ENCODE measurements at places on chromosomes 3 and 15.

- no peak for DNase-seq
These were observed 83.3 kb downstream of the TMEM108 start for GRCh38 chr3:133121450-133121849.

DNA sequence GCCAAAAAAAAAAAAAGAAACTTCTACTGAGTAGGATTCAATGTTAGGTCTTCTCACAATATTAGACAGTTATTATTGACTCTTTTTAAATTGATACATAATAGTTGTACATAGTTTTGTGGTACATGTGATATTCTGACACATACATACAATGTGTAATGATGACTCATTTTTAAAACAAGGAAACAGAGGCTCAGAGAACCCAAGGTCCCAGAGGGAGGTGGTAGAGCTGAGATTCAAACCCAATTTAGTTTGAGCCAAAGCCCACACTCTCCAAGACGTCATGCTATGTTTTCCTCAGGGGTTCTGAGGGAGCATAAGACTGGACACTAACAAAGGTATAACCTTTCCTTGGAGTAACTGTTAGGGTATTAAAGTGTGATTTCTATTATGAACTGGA, 40.6 kb downstream of the MYO5C start:
- no peak for DNase-seq

DNA sequence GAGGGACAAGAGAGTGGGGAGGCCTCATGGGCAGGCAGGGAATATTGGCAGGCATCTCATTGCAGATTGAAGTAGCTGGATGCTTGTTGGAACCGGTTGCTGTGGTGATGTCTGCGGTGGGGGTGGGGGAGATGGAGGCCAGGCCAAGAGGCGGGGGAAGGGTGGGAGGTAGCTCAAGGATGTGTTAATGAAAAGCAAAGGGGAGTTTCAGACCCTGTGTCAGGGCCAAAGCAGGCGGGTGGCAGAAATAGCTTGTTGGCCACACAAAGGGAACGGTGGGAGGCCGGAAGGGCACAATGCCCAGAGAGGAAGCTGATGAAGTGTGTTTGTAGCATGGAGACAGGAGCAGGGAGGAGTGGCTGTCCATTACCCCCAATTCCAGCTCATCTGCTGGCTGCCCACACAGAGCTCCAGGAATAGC, 28.0 kb downstream of the CCDC33 start:
- no peak for DNase-seq

GRCh38 chr15:66580643-66581042, 14.8 kb upstream of the LCTL start:
- DNase-seq, result no peak

GRCh38 chr15:91186904-91187656, 87.0 kb downstream of the SV2B start:
- no peak for DNase-seq

- DNase-seq, result no peak
These were observed 285.3 kb downstream of the SV2B start for GRCh38 chr15:91385311-91385710.

DNA sequence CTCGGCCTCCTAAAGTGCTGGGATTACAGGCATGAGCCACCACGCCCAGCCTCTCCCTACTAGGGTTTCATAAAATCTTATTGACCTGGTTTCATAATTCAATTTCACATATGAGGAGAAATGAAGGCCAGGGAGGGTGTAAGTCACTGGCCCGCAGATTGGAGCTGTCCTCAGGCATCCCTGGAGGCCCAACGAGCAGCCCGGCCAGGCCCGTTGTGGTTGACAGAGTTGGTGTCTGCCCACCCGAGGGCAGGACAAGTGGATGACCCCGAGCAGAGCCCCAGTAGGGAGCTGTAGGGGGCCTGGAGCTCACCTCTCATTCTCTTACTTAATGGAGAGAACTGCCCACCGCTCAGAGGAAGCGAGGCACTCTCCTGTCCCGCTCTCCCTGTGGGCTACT, 78.9 kb downstream of the CPN2 start:
- DNase-seq, result no peak

DNA sequence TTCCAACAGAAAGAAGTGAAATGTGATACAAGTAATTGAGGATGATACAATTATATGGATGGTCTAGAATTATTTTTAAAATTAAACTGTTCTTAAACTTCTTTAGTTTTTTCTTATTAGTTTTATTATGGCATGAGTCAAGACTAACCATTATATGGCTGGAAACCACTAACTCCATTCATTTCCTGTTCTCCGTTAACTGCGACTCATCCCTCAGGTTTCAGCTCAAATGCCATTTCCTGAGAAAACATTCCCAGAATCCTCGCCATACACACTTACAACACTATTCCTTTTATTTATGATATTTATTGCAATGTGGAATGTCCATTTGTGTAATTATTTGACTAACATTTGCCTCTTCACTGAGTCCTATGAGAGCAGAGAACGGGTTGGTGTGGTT, 394.1 kb downstream of the SOX2 start:
- DNase-seq, result no peak

DNA sequence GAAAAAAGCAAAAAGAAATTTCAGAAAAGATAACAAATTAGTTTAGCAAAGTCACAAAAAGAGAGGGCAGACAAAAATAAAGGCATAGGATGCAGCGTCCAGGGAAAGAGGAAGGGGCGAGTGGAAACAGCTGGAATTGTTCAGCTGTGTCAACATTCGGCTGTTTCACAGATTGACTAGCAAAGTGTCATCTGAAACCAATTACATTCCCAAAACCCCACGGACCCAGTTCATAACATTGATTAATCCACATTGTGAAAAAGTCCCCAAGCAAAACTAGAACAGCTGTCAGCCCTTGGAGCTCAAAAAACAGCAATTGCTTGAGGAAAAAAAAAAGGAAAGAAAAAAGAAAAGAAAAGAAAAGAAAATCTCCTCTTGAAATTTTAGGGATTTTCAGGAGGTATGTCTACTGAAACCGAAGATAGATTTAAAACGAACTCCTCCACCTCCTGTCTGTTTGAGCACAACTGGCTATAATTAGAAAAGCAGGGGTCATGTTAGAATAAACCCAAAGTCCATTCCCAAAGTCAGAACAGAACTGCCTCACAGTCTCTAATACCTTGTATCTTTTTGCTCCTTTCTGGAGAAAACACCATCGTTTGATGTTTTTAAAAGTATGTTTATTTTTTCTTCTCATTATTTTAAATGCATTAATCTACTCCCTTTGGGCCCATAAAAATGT, 159.6 kb downstream of the RORA start:
- DNase-seq, result no peak

GRCh38 chr15:80769153-80769828, 9.9 kb upstream of the CEMIP start:
- no peak for DNase-seq

DNA sequence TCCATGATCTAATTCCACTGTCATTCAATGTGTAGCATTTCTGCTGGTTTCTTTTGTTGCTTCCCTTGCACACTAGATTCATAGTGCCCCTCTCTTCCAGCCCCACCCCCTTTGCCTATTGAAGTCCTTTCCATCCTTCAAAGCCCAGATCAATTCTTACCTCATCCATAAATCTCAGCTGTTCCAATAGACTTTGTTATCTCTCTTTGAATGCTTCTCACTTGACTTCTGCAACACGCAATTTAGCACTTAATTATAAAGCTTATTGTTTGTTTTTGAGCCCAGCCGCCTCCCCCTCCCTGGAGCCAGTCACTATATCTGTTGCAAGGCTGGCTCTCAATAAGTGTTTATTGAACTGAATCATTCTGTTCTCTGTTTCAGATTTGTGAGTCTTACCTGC, 174.6 kb upstream of the TBL1XR1 start:
- DNase-seq, result no peak

- no peak for DNase-seq
These were observed 1.9 kb downstream of the PCOLCE2 start for GRCh38 chr3:142886940-142887339.

DNA sequence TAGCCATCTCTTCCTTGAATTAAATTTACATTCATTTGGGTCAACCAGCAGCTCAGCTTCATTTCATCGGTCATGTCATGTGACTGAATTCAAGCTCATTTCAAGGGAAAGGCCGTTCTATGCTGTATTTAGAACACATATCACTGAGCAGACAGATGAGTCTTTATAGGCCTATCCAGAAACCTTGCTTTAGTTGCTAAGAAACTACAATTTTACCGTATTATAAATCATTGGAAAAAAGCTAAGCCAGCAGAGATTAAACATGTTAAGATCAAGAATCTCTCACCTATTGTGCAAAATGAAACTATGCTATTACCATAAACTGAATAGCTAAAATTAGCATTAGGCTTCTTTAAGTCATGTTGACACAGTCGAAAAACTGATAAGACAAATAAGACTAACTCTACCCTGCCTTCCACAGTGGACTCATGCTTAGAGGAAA, 2.2 kb downstream of the NPTN start:
- DNase-seq, result no peak

DNA sequence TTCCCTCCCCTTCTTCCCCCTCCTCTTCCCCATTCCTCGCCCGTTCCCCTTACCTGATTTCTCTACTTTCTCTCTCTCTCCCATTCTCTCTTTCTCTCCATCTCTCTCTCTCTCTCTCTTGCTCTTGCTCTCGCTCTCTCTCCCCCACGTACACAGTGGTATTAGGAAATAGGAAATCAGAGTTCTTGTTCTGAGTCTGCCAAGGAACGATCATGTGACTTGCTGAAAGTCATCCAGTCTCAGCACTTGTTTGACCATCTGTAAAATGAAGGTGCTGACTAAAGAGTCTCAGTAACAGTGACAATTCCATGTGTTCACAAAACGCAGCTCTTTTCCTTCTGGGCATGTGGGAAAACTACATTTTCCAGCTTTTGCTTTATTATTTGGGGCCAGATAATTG, 445.0 kb upstream of the TGFBR2 start:
- DNase-seq, result no peak

DNA sequence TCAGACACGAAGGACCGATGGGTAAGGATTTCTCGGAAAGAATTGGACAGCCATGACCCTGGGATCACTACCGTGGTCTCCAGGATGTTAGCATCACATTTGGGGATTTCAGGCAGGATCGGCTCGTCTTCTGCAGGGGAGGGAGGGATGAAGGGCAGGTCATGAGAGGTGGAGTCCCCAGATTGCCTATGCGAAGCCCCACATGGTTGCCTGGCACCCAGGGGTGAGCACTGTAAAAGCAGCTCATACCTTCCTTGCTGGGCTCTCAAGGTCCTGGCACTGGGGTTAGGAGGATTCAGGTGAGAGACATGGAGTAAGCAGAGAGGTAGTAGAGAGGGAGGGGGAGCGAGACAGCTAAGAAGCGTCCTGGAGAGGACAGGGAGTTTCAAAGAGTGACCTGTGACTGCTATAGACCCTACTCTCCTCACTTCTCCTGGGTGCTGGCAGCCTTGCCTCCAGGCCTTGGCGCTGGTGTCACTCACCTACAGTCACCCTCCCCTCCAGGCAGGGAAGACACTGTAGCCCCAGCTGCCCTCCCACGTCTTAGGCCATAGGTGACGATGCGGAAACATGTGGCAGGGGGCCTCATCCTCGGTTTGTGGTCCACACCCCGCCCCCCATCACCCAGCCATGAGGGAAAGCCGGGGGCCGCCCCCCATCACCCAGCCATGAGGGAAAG, 15.0 kb upstream of the EHD4 start:
- DNase-seq, result no peak

- DNase-seq, result no peak
These were observed 172.9 kb upstream of the TBC1D5 start for GRCh38 chr3:17915341-17915740.

DNA sequence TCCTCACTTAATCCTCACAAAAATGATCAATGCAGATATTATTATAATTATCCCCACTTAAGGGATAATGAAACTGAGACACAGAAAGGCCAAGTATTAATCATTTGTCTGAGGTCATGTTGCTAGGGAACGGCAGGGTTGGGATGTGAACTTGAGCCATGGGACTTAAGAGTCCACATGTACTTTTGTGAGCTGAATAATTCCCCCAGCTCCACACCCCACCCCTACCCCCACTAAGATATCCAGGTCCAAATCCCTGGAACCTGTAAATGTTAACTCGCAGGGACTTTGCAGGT, 290.5 kb upstream of the GADL1 start:
- no peak for DNase-seq

- peak; percentile 12 for DNase-seq
These were observed 58.3 kb downstream of the HES1 start for GRCh38 chr3:194194051-194194756.

DNA sequence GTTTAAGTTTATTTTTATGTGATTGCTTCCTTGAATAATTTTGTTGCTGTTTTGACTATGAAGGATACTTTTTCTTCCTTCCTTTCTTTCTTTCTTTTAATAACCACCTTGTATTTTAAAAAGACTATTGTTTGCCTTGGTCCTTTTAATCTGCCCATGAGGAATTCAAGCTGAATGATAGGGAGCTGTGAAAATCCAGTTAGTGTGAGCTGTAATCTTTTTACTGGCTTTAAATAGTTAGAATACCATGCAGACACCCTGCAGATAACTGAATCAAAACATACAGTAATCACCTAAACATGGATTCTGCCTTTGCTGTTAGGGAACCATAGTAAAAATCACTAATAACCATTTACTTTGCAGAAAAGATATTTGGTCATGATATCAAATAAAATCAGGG, 110.7 kb downstream of the RSRC1 start:
- no peak for DNase-seq

- DNase-seq, result no peak
These were observed 204.7 kb downstream of the TBL1XR1 start for GRCh38 chr3:176992565-176992964.

GRCh38 chr3:129829640-129830039, 63.9 kb downstream of the TMCC1 start:
- no peak for DNase-seq

GRCh38 chr3:122183893-122184590, 574 bp downstream of the CASR start:
- no peak for DNase-seq

- no peak for DNase-seq
These were observed 6.9 kb downstream of the CYFIP1 start for GRCh38 chr15:22973286-22973685.

DNA sequence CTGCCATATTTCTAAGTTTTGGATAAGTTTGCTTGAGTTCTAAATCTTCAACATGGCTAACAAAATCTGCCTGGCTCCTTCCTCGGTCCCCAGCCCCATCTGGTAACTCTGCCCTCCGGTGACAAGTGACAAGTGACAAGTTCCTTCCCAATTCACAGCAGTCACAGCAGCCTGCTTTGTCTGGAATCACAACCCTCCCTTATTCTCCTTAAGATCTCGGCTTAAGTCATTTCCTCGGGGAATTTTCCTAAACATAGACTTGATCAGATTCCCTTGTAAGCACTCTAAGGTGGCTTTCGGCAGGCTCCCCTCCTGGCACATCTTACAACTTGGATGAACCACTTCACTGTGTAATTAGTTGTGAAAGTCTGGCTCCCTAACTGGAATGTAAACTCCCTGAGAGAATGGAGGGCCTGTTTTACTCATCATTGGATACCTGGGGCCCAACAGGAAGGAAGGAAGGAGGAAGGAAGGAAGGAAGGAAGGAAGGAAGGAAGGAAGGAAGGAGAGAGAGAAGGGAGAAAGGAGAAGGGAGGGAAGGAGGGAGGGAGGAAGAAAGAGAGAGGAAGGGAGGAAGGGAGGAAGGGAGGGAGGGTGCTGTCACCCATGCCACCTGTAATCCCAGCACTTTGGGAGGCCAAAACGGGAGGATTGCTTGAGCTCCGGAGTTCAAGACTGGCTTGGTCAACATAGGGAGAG, 126.4 kb downstream of the SHQ1 start:
- no peak for DNase-seq

- DNase-seq, result no peak
These were observed 46.4 kb downstream of the C3orf20 start for GRCh38 chr3:14721126-14721864.

- DNase-seq, result no peak
These were observed 139.9 kb downstream of the ROBO2 start for GRCh38 chr3:77179762-77180161.
